Mesothelial cell of epicardium (in vitro differentiated cells): ENCODE measurements at places on chromosomes 16 and 17.
A peak's percentile ranks its signal among the peaks of the same experiment; 100 is the strongest.

GRCh38 chr17:48636177-48637018 lies 10.2 kb upstream of the HOXB9 start:
- peaks cover 37% of the 10 kb centered on the region for H3K4me1 ChIP-seq
- DNase-seq: peak; percentile 86
- H3K27ac ChIP-seq: peak overlapping the region; percentile 75
- H3K27me3 ChIP-seq: peaks cover 97% of the 10 kb centered on the region
- H3K4me3 ChIP-seq: peak overlapping the region; percentile 49

GRCh38 chr17:43737722-43738121 lies 20.9 kb downstream of the SOST start:
- H3K27me3 ChIP-seq: no peaks in the 10 kb centered on the region
- H3K4me3 ChIP-seq: no peak overlapping the region
- DNase-seq: no peak
- H3K36me3 ChIP-seq: no peaks in the 10 kb centered on the region

GRCh38 chr16:71217506-71217905 lies 13.0 kb downstream of the HYDIN start:
- H3K27ac ChIP-seq: no peak overlapping the region
- H3K27me3 ChIP-seq: peaks cover 31% of the 10 kb centered on the region
- no peak overlapping the region for H3K4me3 ChIP-seq

GRCh38 chr16:65148804-65149203 lies 26.9 kb upstream of the CDH11 start:
- H3K27ac ChIP-seq: no peak overlapping the region
- no peaks in the 10 kb centered on the region for H3K36me3 ChIP-seq
- no peak overlapping the region for H3K4me3 ChIP-seq

DNA sequence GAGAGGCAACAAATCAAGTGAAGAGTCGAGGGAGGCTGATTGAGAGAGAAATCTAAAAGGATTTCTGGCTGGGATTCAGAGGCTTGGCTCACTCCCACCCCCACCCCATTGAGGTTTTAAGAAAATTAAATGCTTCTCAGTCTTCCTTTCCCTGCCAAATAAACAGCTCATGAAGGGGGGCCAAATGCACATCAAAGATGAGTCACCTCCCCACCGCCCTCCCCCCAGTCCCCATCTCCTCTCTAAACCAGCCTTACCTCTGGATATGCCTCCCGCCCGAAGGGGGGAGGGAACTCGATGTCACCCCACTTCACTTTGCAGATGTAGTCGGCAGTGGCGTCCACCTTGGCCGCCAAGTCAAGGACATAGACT lies 11.6 kb downstream of the ACLY start:
- H3K4me1 ChIP-seq: peaks cover 8% of the 10 kb centered on the region
- H3K4me3 ChIP-seq: no peak overlapping the region
- H3K27ac ChIP-seq: peak overlapping the region; percentile 83
- H3K27me3 ChIP-seq: no peaks in the 10 kb centered on the region
- DNase-seq: no peak

DNA sequence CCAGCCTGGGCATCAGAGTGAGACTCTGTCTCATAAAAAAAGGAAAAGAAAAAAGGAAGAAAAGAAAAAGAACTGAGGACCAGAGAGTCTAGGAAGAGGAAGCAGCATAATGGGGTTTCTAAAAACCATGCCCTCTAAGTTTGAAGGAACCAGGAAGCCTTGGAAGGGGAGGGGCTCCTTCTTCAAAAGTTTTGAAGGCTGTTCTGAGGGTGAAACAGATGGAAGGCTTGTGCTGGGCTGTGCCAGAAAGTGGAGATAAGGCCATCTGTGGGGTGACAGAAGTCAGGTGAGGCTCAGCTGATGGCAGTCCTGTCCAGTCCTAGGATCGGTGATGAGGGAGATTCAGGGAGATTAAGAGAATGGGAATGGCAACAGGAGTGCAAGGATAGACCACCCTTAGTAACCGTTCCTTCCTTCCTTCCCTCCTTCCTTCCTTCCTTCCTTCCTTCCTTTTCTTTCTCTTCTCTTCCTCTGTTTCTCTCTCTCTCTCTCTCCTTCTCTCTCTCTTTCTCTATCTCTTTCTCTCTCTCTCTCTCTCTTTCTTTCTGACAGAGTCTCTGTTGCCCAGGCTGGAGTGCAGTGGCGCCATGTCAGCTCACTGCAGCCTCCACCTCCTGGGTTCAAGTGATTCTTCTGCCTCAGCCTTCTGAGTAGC lies 182.6 kb downstream of the NTN1 start:
- H3K27ac ChIP-seq: no peak overlapping the region
- no peak overlapping the region for H3K4me3 ChIP-seq
- H3K36me3 ChIP-seq: no peaks in the 10 kb centered on the region
- H3K4me1 ChIP-seq: no peaks in the 10 kb centered on the region

DNA sequence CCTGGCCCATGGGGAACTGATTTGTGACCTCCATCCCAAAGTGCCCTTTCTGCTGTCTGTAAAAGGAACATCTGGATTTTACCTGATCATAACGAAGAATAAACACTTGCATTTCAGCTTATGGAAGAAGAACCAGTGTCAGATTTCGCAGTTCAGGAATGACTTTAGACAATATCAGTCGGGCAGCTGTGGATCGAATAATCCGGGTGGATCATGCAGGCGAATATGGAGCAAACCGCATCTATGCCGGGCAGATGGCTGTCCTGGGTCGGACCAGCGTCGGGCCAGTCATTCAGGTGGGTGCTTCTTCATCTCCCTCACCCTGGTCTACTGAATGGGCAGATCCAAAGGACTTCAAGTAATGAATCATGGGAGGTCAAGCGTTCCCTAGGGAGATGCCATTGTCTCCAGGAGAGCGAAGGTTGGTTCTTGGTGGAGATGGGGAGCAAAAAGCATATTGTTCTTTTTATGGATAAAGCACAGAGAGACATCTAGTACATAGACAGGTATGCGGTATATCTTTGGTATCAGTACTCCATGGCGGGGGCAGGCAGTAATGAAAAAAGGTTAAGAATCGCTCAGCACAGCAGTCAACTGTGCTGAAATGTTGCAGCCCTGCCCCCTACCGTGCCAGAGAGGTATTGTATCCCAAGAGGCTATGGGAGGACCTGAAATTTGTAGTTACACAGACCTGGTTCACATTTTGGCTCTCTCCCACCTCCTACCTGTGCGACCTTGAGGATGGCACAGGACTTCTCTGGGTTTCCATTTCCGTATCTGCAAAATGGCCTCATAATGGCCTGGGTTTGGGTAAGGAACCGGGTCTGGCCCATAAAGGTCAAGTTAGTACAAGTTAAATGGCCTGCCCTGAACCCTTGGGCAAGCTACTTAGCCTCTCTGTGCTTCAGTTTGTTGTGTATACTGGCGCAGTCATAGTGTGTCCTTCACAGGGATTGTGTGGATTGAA lies 4.7 kb downstream of the COQ7 start:
- H3K36me3 ChIP-seq: peaks cover 20% of the 10 kb centered on the region
- H3K4me3 ChIP-seq: no peak overlapping the region
- no peak for DNase-seq
- no peak overlapping the region for H3K27ac ChIP-seq

DNA sequence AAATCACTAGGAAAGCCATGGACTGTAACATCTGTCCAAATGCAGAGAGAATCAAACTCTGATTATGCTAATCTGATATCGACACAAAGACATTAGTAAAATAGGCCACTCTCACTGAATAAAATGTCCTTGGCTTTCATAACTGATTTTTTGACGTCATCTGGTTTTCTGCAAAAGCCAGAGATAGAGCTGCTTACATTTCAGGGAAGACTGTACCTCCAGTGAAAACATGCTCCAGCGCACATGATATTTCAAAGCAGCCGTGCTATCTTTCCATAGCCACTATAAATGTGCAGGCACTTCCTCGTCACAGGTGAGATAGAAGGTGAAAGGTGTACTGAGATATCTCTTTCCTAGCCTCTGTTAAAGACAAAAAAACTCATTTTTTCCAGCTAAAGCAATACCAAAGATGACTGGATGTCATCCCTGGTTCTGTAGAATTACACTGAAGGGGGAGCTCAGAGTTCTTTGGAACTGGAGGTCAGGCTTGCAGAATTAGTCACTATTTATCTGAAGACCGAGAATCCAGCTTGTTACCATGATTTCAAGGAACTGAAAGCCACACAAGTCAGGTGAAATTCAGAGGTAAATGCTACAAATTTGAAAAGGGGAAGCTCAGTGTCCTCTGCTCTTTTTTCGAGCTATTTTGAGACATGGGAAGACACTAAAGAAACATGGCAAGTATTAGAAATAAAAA lies 249.5 kb downstream of the CA10 start:
- H3K4me3 ChIP-seq: no peak overlapping the region
- no peak overlapping the region for H3K27ac ChIP-seq
- no peak for DNase-seq
- no peaks in the 10 kb centered on the region for H3K4me1 ChIP-seq
- H3K27me3 ChIP-seq: peaks cover 15% of the 10 kb centered on the region
- no peaks in the 10 kb centered on the region for H3K36me3 ChIP-seq

GRCh38 chr16:85829751-85830445 lies 30.4 kb downstream of the COX4I1 start:
- H3K27ac ChIP-seq: no peak overlapping the region
- no peaks in the 10 kb centered on the region for H3K4me1 ChIP-seq
- peaks cover 33% of the 10 kb centered on the region for H3K27me3 ChIP-seq
- no peaks in the 10 kb centered on the region for H3K36me3 ChIP-seq
- DNase-seq: no peak

DNA sequence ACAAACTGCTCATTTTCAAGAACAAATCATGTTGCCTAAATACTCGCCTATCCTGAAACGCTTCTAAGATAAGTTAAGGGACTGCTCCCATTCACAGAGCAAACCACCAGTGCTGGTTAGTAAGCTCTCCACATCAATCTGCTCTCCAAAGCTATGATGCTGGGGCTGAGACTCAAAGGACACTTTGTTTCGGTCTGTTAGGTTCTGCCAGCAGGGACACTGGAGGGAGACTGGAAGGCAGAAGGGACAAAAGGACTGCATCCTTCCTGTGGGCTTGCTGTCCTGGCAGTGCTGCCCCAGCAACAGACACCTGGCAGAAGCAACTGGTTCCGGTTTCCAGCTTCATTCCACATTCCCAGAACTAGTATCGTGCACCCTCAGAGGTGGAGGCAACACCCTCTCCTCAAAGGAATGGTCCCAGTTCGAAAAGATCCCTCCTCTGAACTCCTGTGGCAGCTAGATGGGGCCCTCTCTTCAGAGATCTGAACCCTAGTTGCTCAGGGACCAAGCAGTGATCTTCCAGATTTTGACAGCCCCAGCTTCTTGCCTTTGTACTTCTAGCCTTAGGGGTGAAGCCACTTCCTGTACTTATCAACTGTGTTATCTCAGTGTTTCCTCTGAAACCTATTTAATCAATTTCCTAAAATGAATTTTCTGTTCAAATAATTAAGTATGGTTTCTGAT lies 73.4 kb upstream of the GSG1L start:
- H3K4me1 ChIP-seq: no peaks in the 10 kb centered on the region
- no peak for DNase-seq
- H3K27me3 ChIP-seq: no peaks in the 10 kb centered on the region
- H3K36me3 ChIP-seq: peaks cover 63% of the 10 kb centered on the region

GRCh38 chr17:68353111-68353521 lies 61.8 kb downstream of the ARSG start:
- no peak overlapping the region for H3K27ac ChIP-seq
- H3K4me1 ChIP-seq: no peaks in the 10 kb centered on the region
- DNase-seq: no peak

DNA sequence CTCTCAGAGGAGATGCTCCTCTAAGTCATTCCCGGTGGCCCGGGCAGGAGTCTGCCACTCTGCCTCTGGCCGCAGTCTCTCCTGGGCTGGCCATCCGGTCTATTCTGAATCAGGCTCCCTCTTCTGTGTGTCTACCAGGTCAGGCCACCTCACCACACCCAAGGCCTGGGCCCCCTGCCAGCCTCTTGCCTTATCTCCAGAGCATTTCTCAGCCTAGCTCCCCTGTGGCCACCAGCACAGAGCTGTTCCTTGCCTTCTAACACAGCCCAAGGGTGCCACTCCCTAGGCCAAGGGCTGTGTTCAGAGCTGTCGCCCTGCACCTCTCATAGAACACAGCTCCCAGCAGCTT lies 55.3 kb downstream of the MYO18A start:
- no peaks in the 10 kb centered on the region for H3K4me1 ChIP-seq
- H3K4me3 ChIP-seq: no peak overlapping the region
- H3K27ac ChIP-seq: no peak overlapping the region
- no peaks in the 10 kb centered on the region for H3K27me3 ChIP-seq
- H3K36me3 ChIP-seq: no peaks in the 10 kb centered on the region
- no peak for DNase-seq
